ENCODE measurements at places on chromosomes 12 and 14.

DNA sequence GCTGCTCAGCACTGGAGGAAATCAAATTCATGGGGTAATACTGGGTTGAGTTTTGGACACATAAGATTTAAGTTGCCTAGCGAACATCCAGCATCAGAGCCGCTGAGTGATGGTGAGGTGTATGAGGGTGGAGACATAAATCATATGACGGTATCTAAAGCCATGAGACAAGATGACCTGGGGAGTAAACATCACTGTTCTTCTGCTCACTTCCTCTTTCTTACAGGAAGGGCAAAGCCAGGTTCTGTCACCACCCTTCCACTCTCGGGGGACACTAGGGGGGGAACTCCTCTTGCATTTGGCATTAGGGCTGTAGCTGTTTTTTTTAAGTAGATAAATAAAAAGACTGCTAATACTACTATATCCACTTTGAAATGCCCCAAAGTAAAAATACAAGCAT, 24.0 kb downstream of the PRDM4 start:
- DNase-seq: no peak

- no peak for DNase-seq
Observed at GRCh38 chr12:400828-401227, 616 bp upstream of the CCDC77 start.

GRCh38 chr14:42872786-42873185, 1266.1 kb downstream of the LRFN5 start:
- no peak for DNase-seq

DNA sequence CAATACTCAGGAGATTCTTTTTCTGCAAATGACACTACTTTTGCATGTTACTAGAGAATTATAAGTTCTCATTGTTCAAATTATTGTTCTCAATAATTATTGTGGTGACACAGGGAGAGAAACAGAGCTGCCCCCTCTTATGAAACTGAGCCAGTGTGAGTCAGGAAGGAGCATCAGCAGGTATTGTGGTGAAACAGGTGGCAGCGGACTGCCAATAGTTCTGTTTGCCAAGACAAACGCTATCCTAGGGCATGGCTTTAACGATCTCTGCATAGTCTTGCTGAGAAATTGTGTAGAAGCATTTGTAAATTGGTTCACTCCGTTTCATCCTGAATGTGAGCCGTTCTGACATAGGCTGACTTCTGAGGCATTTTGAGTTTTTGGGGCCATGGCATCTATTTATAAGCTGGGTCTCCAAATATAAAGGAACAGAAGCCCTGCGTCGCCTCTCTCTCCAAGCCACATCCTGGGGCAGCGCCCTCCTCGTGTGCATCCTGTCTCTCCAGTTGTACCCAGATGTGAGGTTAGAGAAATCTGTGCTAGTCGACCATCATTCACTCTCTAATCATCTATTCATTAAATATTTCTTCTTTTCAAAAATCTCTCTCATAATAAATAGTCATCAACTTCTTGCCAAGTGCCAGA, 15.8 kb upstream of the PPP4R4 start:
- no peak for DNase-seq

DNA sequence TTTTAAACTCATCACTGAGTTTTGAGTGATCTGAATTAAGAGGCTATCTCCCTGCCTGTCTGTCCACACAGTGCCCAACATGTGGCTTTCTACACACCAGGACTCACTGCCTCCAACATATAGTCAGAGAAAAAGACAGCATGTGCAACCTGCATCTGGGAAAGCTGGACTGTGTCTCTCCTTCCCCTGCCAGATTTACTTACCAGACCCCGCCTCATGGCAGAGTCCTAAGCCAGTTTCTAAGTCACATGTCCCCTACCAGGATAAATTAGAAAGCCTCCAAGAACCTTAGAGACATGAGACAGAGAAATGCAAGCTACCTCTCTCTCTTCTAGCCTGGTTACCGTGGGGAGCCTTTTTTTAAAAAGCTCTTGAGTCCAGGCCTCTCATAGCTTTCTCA, 2.7 kb upstream of the HDAC7 start:
- no peak for DNase-seq

GRCh38 chr14:54267172-54267571, 129.6 kb upstream of the CDKN3 start:
- DNase-seq: no peak

DNA sequence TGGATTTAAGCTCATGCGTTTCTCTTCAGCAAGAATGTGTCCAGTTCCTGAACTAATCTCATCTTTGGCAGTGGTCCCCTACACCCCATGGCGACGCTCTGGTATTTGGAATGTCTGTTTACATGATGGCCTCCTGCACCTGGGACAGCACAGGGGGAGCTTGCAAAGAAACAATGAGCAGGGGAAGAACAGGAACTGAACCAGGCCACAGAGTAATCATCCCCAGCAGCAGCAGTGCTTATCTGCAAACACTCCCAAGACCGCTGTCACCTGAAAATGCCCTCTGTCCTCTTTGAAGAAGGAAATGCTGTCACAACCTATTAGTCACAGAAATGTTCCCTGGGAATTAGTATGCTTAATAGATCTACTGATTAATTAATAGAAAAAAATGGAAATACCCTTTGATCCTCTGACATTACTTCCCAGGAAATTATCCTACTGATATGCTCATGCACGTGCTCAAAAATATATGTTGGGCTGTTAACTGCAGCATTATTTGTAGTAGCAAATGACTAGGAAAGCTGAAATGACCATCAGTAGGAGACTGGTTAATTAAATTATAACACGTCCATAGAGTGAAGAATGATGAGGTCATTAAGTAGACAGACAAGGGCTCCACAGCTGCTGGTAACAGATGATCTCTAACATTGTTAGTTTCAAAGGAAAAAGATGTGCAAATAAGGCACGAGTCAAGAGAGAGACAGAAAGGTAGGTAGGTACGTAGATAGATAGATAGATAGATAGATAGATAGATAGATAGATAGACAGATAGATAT, 279.3 kb upstream of the FLRT2 start:
- DNase-seq: no peak

GRCh38 chr14:99863059-99863458, 69.8 kb downstream of the EML1 start:
- no peak for DNase-seq

GRCh38 chr12:60415351-60415750, 819.5 kb downstream of the SLC16A7 start:
- DNase-seq: no peak

- no peak for DNase-seq
Observed at GRCh38 chr14:104085032-104085888, at the start of gene ASPG. TSS of gene ASPG (plus strand) at chr14:104085700. CDS start at chr14:104085771, 71 bp downstream.

DNA sequence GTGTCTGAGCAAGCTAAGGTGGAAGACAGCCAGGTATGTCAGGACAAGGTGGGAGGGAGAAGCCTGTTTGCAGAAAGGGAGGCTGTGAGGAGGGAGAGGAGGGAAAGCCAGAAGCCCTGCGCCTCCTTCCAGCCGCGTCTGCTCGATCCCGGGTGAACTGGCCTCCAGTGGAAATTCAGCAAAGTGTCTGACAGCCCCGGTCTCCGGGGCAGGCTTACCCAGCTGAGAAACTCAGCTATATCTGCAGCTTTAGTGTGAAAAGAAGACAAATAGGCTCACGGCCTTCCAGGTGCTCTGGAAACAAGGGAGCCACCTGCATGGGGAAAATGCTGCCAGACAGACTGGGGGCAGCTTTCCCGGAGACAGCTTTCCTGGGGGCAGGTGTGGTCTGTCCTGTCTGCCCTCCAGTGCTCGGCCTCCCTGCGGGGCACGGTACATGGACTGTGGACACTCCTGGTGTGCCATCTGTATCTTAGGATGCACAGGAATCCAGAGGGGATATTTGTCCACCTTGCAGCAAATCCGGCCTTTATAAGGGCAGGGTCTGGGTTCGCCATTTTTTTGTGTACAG, 6.3 kb downstream of the RFLNA start:
- no peak for DNase-seq

- DNase-seq: no peak
Observed at GRCh38 chr12:124720004-124720680, 143.5 kb downstream of the SCARB1 start.

DNA sequence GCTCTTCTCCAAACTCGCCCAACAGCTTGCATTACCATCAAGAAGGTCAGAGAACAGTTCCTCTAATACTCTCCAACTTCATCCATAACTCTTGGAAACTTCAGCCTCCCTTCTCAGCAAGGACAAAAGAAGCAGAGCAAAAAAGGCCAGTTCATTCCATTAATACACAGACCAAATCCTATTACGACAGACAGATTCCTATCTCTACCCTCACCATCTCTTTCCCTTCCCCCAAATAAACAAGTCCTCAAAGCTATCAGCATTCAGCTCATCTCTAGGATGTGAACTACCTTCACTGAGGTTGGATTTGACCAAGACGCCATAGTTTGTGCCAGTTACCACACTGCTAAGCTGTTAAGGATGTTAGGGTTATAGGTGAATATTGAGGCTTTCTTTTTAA, 25.2 kb downstream of the SINHCAF start:
- DNase-seq: no peak
